ENCODE measurements at places on chromosomes 7 and 10.

DNA sequence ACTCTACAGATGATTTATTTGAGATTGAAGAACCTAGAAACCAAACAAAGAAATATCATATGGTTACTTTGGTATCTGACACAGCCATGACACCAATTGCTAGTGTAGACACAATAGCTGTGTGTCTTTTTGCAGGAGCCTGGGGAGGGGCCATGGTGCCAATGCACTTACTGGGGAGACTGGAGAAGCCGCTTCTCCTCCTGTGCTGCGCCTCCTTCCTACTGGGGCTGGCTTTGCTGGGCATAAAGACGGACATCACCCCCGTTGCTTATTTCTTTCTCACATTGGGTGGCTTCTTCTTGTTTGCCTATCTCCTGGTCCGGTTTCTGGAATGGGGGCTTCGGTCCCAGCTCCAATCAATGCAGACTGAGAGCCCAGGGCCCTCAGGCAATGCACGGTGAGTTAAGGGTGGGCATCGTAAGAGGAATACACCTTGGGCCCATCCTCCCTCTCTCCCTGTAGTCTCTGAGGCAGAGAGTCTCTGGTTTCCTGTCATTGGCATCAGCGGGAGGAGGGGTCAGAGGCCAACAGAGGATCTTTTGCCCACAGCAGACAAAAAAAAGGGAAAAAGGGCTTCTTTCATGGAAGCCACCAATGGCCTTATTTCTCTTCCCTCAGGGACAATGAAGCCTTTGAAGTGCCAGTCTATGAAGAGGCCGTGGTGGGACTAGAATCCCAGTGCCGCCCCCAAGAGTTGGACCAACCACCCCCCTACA lies 1.2 kb downstream of the TMEM139 start:
- no peak for DNase-seq

DNA sequence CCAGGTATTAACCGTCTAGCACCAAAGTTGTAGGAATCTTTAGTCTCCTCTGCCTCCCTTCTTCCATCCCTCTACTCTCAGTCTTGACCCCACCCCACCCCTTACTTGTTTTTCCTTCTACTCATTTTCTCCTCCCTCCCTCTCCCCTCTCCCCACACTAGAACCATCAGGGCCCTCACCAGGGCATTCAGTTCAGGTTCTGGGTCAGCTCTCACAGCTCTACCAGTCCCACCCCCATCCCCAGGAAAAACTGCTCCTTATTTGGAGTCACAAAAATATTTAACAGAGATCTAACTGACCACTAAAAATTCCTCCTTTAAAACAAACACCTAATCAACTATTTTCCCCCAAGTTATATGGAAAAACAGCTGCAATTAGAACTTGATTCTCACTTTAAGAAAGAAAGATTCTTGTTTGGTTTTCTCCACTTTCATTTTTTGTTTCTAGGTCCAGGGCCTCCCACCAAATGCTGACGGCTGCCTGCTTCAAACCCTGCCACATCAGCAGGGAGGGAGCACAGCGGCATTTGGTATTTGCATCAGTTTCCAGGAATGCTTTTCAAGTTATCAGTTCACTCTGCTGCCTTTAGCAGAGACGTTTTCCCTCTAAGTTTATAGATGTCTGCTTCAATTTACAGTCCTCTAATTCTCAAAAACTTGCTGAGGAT lies 2.8 kb upstream of the COL1A2 start:
- DNase-seq: no peak

GRCh38 chr7:2713370-2713769 lies 25.4 kb downstream of the AMZ1 start:
- DNase-seq: no peak

- no peak for DNase-seq
Measured at GRCh38 chr10:17647326-17647725, 3.4 kb downstream of the STAM start.

DNA sequence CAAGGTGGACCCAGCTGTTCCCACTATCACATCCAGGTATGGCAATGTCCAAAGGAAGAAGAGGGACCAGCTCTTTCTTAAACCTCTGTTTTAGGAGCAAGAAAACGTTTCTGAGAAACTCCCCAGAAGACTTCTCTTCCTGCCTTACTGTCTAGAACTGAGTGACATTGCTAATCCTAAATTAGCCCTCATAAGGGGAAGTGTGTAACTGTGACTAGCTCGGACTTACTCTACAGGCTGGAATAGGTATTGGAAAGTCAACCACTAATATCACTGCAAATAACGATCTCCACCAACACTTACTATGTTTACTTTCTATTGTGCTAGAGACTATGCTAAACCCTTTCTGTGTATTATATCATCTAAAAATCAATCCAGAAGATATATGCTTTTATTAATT lies 49.9 kb upstream of the RELN start:
- DNase-seq: no peak
